Dermis microvascular lymphatic vessel endothelial cell (primary cell): ENCODE measurements at places on chromosomes 13 and 19. TPM values are rescaled to one million over a fixed set of nuclear protein-coding genes. Genes with fewer than 3 reads are reported as not detected.
A peak's percentile ranks its signal among the peaks of the same experiment; 100 is the strongest.

GRCh38 chr13:54775501-54776191, 1747.0 kb downstream of the OLFM4 start:
- no peak for DNase-seq

DNA sequence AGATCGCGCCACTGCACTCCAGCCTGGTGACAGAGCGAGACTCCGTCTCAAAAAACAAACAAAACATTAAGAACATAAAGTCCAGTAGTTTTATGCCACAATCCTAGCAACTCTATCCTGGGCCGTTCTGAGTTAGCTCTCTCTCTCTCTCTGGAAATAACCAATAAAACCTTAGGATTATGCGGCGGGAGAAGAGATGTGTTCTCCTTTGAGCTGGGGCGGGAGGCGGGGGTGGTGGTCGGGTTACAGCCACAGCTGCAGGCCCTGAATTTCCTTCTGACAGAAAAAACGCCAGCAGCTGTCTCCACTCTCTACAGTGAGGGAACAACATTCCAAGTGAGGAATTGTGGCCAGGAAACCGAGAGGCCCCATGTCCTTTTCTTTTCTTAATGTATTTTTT, 9.1 kb upstream of the PNMA8A start:
- no peak for DNase-seq

TSSK6 gene
- total RNA-seq, result 0.26 and 0.89 TPM in 2 replicates

ARL11 gene
- 0.26 and 0.38 TPM in 2 replicates for total RNA-seq

- no peak for DNase-seq
Observed at GRCh38 chr19:3024509-3024869, 4.6 kb downstream of the TLE2 start.

DNA sequence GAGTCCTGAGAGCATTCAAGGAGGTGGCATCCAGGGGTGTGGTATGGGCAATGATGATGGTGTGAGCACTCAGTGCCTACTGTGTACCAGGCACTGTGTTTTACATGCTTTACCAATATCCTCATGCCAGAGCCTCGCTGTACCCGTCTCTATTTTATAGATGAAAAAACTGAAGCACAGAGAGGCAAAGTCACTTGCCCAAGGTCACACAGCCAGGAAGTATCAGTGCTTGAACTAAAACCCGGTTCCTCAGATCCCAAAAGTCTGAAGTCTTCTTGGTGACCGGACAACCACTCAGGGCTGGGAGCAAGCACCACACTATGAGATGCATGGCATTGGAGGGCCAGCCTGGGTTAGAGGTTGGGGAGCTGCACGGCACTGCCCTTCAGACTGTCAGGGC, 84.1 kb downstream of the CHST8 start:
- no peak for DNase-seq

DNA sequence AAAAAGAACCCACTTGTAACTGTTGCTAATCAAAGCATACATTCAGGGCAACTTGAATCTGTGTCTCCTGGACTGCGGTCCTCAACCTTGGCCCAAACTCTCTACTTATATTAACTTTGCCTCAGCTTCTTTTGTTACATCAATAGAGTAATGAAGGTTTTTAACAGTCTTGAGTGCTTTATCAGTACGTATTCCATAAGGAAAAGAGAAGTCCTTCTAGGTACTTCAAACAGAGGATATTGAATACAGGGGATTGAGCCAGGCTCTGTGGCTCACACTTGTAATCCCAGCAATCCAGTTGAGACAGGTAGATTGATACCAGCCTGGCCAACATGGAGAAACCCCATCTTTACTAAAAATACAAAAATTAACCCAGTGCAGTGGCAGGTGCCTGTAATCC, 1.2 kb upstream of the EPS15L1 start:
- DNase-seq, result no peak

DNA sequence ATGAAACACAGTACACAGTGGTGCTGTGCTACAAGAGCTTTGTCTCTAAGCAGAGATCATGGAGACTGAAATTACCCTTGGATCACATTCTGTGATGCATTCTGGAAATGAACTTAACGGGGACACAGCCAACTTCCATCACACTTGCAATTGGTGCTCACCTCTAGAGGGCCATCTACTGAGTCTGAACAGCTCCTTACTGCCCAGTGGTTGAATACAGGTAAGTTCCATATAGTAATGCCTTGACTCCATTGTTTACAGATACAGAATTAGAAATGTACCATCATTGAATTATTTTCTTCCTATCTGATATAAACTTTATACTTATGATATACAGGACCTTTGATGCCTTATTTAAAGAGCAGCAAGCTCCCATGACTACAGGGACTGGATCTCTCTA, 686.4 kb downstream of the PCDH9 start:
- no peak for DNase-seq

ZNF415 gene
- total RNA-seq, result 1.2 and 1.8 TPM in 2 replicates

- DNase-seq, result no peak
Observed at GRCh38 chr13:31209841-31210210, 10.1 kb downstream of the B3GLCT start.

SHISA2 gene
- total RNA-seq, result 1.8 and 4.0 TPM in 2 replicates

- no peak for DNase-seq
Observed at GRCh38 chr13:103156346-103156998, 90.3 kb upstream of the SLC10A2 start.

ZNF749 gene
- total RNA-seq, result 8.5 and 11.5 TPM in 2 replicates

- DNase-seq, result no peak
Observed at GRCh38 chr19:15404097-15404779, 14.6 kb downstream of the AKAP8L start.

GRCh38 chr19:32355309-32355708, 9.9 kb downstream of the ZNF507 start:
- no peak for DNase-seq

DNA sequence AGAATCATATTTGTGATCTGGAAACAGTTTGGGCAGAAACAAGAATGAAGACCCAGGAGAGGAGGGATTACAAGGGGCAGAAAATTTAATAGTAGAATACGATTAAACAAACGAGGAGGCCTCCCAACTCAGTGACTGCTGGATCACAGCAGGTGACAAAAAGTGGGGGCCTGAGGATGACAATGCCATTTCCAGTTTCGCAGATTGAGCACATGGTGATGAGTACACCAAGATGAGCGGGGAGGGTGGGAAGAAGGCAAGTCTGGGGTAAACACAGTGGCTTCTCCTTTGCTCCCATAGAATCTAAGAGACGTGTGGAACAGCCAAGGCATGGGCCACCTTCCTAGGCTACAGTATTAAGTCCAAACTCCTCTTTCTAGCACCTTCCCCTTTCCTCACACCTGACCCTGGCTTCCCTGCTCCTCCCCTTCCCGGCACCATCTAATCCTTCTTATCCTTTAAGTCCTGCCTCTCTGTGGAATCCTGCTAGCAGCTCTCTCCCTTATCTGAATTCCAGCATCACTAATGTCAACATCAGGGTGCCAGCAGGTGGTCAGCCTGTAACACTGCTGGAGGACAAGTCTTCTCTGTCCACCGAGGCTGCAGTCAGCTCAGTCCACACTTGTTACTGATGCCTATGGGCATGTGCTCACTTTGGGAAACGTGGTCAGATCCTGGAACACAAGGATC, 13.5 kb downstream of the ATP7B start:
- DNase-seq, result no peak

DNA sequence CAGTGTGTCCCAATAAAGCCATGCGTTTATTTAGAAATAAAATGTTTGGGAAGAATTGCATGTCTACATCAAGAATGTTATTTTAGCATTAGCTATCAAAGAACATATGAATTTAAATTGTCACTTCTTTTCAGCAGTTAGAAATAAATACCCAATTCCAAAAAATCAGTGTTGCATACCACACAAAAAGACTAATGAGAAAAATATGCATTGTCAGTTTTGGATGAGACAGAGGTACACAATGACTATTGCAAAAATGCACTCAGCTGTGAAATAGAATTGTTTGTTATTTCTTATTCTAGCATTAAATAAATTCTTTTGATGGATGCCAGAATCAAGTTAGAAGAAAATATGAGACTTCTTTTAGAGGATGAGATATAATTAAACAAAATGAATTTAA, 833.9 kb downstream of the SLITRK1 start:
- DNase-seq, result no peak

UBE2L5 gene
- total RNA-seq, result not detected in 2 replicates

HTR2A gene
- not detected in 2 replicates for total RNA-seq

SERP2 gene
- 1.8 and 2.1 TPM in 2 replicates for total RNA-seq

DNA sequence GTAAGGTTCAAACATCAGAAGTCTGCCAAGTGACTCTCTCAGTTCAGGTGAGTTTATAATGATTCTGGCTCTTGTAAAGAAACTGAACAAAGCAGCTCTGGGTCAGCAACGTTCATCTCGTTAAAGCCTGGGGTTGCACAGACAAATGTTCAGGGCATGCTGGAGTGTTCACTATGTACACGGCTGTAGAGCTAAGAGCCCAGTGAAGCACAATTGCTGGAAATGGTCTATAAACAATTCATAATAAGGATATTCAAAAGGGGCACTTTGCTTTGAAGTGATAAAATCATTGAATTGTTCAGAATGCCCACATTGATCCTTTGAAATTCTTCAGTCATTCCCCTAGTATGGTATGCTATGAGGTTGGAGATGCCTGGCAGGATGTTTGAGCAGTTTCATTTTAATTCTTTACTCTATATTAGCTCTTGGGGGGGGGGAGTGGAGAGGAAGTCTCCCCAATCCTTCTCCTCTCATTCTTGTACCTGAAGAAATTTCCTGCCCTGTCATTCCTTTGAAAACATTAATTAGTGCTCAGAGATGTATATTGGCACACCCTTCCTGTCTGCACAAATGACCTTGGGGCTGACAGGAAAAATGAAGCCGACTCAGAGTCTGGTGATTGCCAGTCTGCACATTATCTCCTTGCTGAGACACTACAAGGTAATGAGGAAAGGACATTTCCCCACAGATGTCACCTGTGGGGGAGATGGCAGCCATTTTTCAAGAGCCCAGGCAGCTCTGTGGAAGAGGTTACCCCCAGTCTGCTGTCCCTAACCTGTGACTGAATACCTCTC, 145.5 kb downstream of the DLEU7 start:
- peak; percentile 64 for DNase-seq

CD37 gene
- not detected in 2 replicates for total RNA-seq

DNA sequence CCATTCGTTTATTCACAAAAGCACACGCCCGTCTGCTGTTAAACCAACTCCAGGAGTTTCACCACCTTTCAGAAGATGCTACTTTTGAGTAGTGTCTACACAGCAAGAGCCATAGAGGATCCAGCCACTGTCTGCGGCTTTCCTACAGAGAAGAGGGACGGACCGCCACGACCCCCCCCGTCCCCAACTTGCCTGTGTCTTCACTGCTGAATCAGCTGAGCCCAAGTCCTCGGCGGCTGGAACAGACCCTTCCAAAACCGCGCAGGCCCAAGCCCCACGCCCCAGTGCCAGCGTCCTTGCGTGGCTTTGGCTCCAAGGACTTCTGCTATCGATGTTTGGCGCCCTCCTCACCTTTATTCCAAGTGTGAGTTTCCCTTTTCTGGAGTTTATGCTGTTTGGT, 65.1 kb downstream of the SPACA7 start:
- DNase-seq, result no peak

ZNF549 gene
- 2.8 and 4.9 TPM in 2 replicates for total RNA-seq

GRCh38 chr13:105906746-105907145, 628.7 kb downstream of the EFNB2 start:
- no peak for DNase-seq

- DNase-seq, result no peak
Observed at GRCh38 chr13:39910833-39911232, 255.4 kb downstream of the COG6 start.

- DNase-seq, result no peak
Observed at GRCh38 chr13:40428354-40428753, 238.1 kb downstream of the FOXO1 start.

GRCh38 chr19:29645911-29646310, 19.4 kb upstream of the PLEKHF1 start:
- DNase-seq, result no peak

PNMA8B gene
- total RNA-seq, result 0.13 TPM in 2 replicates

ZNF331 gene
- total RNA-seq, result 4.2 and 7.2 TPM in 2 replicates

GRCh38 chr13:23901365-23901764, 4.1 kb upstream of the C1QTNF9B start:
- DNase-seq, result no peak

DNA sequence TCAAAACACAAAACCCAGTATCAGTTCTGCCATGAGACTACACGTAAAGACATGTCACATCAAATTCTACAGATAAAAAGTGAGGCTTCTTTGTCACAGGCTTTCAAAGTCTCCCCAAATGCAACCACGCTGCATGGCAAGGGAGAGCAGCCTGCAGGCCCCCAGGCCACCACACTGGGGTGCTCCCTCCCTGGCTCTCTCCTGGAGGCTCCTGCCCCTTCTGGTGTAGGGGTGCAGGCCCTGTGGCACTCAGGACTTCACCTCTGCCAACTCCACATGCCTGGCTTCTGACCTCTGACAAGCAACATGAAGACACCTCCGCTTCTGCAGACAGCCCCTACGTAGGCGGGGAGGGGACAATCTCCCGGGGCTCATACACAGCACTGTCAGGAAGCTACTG, 14.3 kb downstream of the AKAP8 start:
- no peak for DNase-seq

DNA sequence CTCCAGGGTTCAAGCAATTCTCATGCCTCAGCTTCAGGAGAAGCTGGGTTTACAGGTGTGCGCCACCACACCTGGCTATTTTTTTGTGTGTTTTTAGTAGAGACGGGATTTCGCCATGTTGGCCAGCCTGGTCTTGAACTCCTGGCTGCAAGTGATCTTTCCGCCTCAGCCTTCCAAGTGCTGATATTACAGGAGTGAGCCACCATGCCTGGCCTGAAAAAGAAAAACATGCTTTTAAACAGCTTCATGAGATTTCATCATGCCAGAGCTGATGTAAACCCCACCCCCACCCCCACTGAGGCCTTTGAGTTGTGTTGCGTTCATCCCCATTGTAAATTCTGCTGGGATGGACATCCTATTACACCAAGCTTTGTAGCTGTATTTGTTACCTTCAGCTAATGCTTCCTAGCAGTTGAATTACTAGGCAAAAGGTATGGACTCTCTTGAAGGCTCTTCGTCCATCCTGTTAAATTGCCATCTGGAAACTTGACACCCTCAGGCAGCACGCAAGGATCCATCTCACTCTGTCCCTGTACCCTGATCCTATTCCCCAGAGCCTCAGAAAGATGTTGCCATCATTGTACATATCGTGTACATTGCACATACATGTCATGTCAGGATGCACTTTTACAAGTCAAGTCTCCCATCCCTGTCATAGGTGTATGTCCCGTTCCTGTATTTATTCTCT, 47.3 kb downstream of the NFIX start:
- no peak for DNase-seq

BEST2 gene
- not detected in 2 replicates for total RNA-seq

DNA sequence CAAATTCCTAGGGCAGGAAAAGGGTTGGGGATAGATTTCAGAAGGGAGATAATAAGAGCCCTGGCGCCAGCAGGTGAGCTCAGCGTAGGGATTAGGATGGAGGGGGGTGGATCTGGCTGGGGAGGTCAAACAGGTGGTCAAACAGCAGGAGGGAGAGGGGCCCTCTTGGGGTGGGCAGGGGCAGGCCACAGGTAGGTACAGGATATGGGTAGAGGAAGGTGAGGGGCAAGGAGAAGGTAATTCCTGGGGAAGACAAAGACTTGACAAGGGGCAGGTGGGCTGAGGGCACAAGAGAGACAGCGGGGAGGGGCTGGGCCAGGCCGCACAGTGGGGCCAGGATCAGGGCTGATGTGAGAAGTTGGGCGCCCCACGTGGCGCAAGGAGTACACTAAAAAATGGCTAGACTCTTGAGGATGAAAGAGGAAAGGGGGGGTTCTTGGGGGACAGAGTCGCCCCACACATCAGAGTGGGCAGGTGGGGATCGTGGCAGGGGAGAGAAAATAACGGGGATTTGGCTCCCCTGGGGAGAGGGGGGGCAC, 713 bp downstream of the KRI1 start:
- DNase-seq, result no peak

- DNase-seq, result no peak
Observed at GRCh38 chr13:85562282-85562681, 236.9 kb downstream of the SLITRK6 start.

GRWD1 gene
- 14.8 and 22.8 TPM in 2 replicates for total RNA-seq
